ENCODE measurements at places on chromosomes 7 and 10.
A peak's percentile ranks its signal among the peaks of the same experiment; 100 is the strongest.

- no peak for DNase-seq
Measured at GRCh38 chr10:16976803-16977202, 152.8 kb downstream of the CUBN start.

DNA sequence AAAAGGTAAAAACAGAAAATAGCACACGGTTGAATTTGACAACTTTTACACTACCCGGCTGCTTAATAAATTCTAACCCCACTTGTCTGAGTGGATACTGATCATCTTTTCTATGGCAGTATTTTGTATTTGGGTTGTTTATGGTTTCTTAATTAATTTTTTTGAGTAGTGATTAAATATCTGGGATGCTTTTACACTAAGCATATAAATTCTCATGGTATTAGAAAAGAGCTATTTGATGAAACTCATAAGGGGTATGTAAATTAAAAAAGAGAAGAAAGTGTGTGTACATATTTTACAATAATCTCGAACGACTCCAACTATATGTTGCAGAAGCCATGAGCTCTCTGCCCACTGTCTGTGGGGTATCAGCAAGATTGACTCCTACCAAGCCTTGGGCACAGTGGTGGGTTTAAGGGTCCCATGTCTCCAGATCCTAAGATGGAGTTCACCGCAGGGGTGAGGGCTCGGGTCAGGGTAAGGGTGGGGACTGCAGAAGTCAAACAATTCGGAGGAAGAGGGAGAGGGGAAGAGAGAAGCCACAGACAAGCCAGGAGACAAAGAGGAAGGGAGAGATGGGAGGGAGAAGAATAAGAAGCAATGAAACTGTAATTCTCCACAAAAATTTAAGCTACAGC, 7.6 kb upstream of the HOXA13 start:
- no peak for DNase-seq

- no peak for DNase-seq
Measured at GRCh38 chr10:6187278-6187677, 15.5 kb upstream of the PFKFB3 start.

DNA sequence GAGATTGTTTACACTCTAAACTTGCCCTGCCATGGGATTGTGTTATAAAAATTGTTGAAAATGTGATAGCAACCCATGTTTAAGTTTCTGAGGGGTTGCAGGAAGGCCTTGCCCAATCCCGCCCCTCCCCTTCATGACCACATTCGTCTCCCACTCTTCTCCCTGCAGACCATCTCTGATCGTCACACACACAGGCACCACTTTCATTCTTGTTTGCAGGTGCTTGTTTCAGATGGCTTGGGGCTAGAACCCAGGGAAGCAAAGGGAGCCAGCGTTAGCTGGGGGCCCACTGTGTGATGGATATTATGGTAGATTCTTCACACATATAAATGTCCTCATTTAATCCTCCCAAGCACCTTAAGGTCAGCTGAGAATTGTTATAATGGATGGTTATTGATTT, 286.7 kb upstream of the HABP2 start:
- DNase-seq: no peak

DNA sequence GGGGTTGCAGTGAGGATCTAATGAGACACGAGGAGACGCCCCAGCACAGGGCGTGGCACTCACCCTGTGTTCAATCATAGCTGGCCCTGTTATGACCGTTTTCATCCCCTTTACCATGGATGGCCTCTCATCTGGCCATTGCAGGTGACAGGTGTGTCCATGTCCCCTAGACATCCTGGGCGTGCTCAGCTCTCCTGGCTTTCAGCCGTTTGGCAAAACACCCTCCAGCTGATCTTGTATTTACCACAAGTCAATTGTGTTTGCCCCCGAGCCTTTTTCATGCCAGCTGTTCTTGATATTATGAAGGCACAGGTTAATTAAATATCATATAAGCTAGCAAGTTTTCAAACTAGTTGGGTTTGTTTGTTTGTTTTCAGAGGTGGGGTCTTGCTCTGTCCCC, 97.1 kb downstream of the CHST15 start:
- DNase-seq: no peak

DNA sequence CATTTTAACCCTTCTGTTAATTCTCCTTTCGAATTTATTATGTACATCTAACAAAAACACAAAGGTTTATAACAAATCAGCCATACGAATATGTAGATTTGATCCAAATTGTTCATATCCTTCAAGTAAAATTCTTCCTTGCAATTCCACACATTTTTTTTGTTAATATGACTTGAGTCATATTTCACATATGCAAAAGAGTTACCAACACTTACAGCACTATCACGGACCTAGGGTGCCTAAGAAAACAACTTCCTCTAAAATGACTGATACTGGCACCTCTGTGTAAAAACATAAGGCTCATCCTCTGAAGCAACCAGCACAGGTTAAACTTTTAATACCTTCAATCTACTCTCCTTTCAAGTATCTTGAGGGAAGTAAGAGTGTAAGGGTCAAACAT, 451.8 kb downstream of the SEMA3D start:
- DNase-seq: no peak

DNA sequence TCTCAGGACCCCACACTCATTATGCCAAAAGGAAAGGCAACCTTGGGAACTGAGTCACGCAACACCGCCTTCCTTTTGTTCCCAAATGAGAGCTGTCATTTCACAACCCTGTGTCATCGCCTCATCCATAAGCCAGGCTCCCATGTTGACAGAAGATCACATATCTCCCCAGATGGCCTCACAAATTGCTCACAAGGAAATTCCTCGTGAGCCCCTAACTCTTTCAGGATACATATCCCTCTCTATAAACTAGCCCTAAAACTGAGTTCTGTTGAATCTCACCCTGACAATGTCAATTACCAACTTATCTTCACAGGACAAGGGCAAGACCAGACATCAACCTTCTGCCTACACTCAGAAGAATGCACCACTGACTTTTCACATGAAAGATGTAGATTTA, 22.6 kb downstream of the CCDC3 start:
- no peak for DNase-seq

DNA sequence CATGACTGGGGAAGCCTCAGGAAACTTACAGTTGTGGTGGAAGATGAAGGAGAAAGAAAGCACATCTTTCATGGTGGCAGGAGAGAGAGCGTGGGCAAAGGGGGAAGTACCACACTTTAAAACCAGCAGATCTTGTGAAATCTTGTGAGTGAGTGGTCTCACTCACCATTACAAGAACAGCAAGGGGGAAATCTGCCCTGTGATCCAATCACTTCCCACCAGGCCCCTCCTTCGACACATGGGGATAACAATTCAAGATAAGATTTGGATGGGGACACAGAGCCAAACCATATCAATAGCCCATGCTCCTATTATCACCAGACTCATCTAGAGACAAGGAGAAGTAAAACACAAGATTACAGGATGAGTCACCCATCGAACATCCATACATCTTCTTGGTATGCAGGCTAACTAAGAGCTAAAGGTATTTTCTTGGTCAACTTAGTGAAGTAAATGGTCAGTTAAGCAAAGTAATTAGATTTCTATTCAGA, 55.3 kb upstream of the YAE1 start:
- DNase-seq: no peak

- no peak for DNase-seq
Measured at GRCh38 chr7:35714407-35714806, 19.5 kb upstream of the HERPUD2 start.

DNA sequence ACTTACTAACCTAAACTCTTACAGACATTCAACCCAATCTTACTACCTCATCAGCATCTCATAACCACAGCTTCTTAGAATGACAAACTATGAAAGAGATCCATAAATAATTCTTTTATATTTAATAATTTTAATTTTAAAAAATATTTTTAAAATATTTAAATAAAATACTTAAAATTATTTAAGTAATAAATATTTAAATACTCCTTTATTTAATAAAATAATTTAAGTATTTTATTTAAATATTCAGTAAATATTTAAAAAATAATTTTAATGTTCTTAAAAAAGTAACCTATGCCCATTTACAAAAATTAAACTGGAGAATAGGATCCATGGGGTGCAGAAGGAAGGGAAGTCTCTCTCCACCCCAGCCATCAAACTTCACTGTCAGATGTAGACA, 627.3 kb upstream of the MGMT start:
- no peak for DNase-seq

- no peak for DNase-seq
Measured at GRCh38 chr7:84612981-84613681, 418.5 kb upstream of the SEMA3A start.

DNA sequence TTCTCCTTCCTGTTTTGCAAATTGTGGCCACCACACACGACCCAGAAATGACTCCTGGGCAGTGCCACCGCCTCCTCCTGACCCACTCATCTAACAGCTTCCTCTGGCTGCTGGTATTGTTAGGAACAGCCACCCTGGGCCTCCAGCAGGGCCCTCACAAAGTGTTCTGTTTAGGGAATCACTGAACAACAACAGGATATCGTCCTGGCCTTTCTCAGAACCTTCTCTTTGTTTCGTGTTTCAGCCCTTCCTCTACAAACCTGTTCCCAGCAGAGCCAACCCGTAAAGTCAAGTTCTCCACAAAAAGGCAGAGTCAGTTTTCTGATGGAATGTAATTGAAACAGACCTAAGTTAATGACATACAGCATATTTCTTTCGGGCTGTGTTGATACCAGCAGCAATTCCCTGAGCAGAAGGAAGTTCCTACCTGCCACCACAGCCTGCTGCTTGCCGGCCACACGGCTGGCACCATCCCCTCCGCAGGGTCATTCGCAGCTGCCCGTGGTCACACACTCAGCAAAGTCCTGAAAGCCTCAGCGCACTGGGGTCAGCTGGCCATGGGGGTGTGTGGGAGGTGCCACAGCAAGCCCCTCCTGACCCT, 91.7 kb upstream of the PITRM1 start:
- DNase-seq: no peak

DNA sequence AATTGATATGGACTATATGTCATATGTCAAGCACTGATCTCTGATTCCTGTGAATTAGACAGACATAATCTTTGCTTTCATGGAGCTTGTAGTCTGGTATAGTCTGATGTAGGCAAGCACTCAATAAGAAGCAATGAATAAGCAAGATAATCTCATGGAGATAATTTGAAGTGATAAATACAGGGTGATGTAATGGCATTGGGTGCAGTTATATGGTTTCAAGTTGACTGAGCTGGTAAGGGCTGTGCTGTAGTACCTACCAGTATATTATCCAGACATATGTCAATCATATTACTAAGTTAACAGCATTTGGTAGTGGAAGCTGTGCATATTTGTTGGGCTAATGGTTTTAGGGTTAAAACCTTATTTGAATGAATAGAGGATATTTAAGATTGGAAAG, 117.5 kb upstream of the PRPS1L1 start:
- DNase-seq: no peak

- no peak for DNase-seq
Measured at GRCh38 chr7:68020102-68020501, 1023.5 kb downstream of the TYW1 start.

GRCh38 chr10:17512341-17513001, 58.1 kb upstream of the ST8SIA6 start:
- no peak for DNase-seq

- no peak for DNase-seq
Measured at GRCh38 chr10:43287056-43288007, 20.5 kb upstream of the RASGEF1A start.

GRCh38 chr7:137476937-137477336, 133.4 kb upstream of the PTN start:
- DNase-seq: no peak

DNA sequence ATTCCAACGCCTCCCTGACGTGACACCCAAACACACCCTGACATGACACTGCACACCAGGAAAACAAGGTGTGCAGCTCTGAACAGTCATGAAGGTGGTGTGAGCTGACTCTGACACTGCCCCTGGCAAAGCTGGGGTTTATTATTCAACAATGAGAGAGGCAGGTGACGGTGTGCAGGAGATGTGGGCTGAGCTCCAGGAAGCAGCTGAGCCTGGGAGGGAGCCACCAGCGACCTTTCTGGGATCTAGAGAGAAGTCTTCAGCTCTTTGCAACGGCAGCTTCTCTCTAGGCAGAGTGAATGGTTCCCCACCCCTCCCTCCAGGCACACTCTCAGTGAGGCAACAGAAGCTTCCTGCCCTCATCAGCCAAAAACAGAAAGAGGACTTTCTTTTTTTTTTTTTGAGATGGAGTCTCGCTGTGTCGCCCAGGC, 65.6 kb downstream of the SH3PXD2A start:
- no peak for DNase-seq

- DNase-seq: peak; percentile 46
Measured at GRCh38 chr7:126803060-126803665, 449.6 kb downstream of the GRM8 start.

DNA sequence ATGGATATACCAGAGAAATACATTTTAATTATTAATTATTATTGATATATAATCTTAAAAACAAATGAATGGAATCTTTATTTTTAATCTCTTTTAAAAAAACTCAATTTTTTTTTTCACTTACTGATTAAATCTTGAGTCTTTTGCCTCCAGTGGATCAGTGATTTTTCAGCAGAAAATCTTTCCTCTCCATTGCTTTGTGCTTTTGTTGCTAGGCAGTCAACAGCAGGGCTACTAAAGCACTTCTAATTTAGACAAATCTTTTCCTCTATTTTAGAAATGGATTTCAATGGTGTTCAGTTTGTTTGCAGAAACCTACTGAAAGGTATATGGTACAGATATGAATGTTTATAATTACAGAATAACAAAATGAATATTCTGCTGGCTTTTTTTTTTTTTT, 143.6 kb downstream of the ST7 start:
- no peak for DNase-seq

GRCh38 chr10:126749015-126749655, 78.6 kb upstream of the C10orf90 start:
- peak; percentile 39 for DNase-seq

DNA sequence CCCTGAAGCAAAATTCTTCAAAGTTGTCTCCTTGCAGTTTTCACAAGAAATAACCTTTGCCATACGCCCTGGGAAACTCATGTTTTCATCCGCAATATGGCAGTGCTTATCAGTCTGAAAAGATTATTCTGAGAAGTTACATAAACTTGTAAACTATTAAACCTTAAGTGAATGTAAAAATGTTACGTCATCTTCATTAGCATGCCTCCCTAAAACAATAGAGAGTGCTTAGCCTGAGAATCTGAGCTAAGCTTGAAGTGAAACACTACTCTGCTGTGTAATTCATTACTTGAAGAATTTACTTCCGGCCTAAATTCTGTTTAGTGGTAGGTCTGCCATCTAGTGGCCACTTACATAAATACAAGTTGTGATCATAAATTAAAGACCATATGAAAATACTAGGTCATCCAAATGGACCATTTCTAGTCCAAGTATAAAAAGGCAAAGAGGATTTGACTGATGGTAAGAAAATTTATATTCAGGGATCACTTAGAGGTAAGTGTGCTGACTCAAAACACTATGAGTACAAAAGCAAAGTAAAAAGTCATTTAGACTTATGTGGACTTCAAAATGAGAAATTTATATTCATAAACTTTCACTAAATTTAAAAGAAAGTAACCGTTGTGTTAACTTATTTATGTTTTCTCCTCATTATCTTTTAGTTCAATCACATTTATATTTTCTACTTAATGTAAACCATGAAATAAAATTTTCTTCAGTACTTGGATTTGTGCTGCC, 745.1 kb upstream of the LRRTM3 start:
- peak; percentile 20 for DNase-seq

DNA sequence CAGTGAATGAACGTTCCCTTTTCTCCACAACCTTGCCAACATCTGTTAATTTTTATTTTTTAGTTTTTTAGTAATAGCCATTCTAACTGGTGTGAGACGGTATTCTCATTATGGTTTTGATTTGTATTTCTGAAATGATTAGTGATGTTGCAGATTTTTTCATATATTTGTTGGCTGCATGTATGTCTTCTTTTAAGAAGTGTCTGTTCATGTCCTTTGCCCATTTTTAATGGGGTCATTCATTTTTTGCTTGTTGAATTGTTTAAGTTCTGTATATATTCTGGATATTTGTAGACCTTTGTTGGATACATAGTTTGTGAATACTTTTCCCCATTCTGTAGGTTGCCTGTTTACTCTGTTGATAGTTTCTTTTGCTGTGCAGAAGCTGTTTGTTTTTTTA, 73.9 kb upstream of the MSRB2 start:
- DNase-seq: no peak
